Bronchial epithelial cell (primary cell): ENCODE measurements at places on chromosomes 2 and 18.

DNA sequence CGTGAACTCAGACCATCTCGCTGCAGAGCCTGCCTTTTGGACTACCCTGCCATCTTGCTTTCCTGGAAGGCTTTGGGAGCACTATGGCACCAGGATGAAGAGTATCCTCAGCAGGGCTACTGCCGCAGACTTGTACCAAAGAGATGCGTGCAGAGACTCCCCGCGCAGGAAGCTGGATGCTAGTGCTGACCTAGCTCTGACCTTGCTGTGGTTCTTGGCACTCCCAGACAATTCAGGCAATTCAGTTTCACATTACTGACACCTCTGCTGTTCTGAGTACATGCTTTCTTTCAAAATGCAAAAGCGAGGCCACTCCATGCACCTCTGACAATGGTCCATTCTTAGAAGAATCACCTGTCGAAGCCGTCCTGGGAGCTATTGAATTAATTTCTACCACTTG, 251.5 kb upstream of the MEX3C start:
- DNase-seq, result no peak

- DNase-seq, result no peak
Observed at GRCh38 chr2:162107361-162107901, 33.4 kb upstream of the DPP4 start.

GRCh38 chr2:235551965-235552364, 58.1 kb downstream of the AGAP1 start:
- peak; percentile 37 for DNase-seq

DNA sequence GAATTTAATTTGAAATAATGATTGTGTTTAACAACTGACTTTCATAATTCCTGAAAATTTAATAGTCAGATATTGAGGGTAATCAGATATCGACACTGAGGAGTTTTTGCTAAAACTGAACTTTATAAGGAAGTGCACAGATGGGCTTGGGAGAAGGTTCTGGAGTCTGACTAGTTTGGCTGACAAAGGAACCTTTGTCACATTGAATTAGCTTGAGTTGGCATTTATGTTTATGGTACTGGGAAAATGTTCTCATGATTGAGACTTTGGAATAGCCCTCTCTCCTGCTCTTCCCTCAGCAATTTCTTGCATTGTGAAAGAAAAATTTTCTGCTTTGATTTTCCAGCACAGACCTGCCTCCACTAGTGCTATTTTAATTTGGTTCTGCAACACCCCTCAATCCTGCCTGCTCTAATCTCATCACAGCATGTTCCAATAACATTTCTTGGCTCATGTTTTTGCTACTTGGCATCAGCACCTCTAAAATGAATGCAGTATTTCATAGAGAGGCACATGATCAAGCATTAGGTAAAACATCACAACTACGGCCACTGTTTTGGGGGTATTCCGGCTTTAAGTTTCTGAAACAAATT, 133.9 kb upstream of the FSHR start:
- DNase-seq, result no peak

GRCh38 chr18:77042583-77042982, 90.0 kb downstream of the MBP start:
- DNase-seq, result peak; percentile 33
